Activated CD8-positive, alpha-beta memory T cell treated with anti-CD3 and anti-CD28 coated beads, Interleukin-2, amount 10 ng/mL, durations not matched to agents 7 days and 5 days (primary cell): ENCODE measurements at places on chromosomes 13 and 19. TPM values are rescaled to one million over a fixed set of nuclear protein-coding genes. Genes with fewer than 3 reads are reported as not detected.
A peak's percentile ranks its signal among the peaks of the same experiment; 100 is the strongest.

DNA sequence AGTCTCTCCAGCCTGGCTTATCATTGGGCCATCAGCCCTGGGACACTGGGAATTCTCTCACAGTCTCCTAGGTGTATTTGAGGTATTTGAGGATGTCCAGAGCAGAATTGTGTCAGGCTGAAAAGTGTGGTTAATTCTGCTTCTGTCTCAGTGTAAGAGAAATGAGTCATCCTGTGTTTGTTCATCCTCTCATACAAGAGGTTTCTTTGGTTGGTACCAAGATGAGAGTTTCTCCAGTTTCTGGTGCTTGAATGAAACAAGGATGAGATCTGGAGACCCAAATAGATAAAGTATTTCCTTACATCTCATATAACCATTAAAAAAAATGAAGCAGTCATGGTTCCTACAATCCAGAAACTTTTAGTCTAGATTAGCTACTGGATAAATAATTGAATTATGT is 7.7 kb downstream of the ZNF253 start:
- no peak overlapping the region for H3K27ac ChIP-seq
- H3K4me1 ChIP-seq, result peaks cover 27% of the 10 kb centered on the region
- DNase-seq, result no peak
- peaks cover 80% of the 10 kb centered on the region for H3K36me3 ChIP-seq
- H3K4me3 ChIP-seq, result no peak overlapping the region

DNA sequence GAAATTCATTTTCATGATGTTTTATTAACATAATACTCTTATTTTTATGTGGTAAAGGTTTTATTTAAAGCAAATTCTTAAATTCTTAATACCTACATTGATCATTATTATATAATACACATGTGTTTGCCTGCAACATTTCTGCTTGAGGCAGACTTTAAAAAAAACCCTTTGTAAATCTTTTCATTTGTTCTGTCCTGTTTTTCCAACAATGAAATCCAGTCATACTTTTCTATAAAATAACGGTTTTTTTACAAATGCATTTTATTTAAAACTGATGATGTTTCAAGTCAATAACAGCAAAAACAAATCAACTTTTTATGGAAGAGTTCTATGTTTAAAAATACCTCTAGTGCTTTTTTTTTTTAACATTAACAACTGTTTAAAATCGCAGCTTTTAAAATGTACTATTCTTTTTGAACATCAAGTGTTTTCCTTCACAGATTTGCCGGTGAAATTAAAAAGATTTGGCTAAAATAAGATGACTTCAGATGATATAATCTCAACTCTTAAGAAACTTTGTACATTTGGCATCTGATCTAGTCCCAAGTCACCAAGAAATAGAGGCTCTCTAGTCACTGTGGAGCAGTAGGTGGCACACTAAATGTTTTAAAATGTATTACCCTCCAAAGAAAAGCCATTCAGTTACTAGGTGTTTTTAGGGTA is 5.1 kb downstream of the POU4F1 start:
- H3K36me3 ChIP-seq, result peaks cover 7% of the 10 kb centered on the region
- H3K4me3 ChIP-seq, result no peak overlapping the region
- DNase-seq, result no peak
- no peak overlapping the region for H3K27ac ChIP-seq
- peaks cover 87% of the 10 kb centered on the region for H3K27me3 ChIP-seq

- H3K4me3 ChIP-seq, result no peak overlapping the region
- no peaks in the 10 kb centered on the region for H3K36me3 ChIP-seq
- H3K27ac ChIP-seq, result no peak overlapping the region
- DNase-seq, result no peak
- H3K4me1 ChIP-seq, result no peaks in the 10 kb centered on the region
Observed at GRCh38 chr19:43320546-43320945, 32.9 kb upstream of the CD177 start.

The S1PR5 gene
- 0.14 TPM for total RNA-seq

DNA sequence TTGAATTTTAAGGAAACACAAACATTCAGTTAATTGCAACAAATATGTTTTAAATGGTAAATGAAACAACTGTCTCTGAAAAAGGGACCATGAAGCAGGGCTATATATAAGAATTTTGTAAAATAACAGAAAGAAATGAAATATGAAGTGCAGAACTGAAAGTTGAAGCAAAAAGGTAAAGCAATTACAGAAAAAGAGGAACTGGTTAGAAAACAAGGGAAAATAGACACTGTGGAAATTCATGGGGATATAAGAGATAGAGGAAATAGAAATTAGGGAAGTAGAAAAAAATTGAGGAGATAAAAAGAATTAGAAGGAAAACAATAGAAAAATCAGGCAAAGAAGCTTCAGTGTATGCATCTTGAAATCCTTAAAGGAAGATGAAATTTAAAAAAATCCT is 40.0 kb upstream of the TDRD3 start:
- H3K27me3 ChIP-seq, result peaks cover 24% of the 10 kb centered on the region
- no peak for DNase-seq
- H3K27ac ChIP-seq, result no peak overlapping the region
- no peak overlapping the region for H3K4me3 ChIP-seq
- H3K36me3 ChIP-seq, result no peaks in the 10 kb centered on the region
- H3K4me1 ChIP-seq, result no peaks in the 10 kb centered on the region

DNA sequence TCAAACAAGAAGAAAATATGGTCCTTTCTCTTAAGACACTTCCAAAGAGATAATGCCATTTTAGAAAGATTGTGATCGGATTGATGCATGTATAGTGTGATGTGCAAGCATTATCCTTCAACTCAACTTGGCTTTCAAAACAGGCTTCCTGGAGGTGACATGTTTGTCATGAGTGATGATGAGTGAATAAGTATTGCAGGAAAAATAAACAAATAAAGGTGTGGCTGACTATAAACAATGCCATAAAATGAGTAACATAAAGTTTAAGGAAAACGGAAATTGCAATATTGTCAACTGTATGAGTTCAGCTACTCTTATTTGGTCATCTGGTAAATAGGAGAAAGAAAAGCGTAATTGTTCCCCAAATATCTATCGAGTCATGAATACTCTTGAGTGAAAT is 1283.7 kb downstream of the PCDH9 start:
- H3K27ac ChIP-seq, result no peak overlapping the region
- no peaks in the 10 kb centered on the region for H3K4me1 ChIP-seq
- no peaks in the 10 kb centered on the region for H3K36me3 ChIP-seq
- no peaks in the 10 kb centered on the region for H3K27me3 ChIP-seq

GRCh38 chr13:40508767-40509342 is 157.6 kb downstream of the FOXO1 start:
- H3K27ac ChIP-seq, result no peak overlapping the region
- H3K4me3 ChIP-seq, result no peak overlapping the region

GRCh38 chr13:100887729-100888151 is 213.1 kb upstream of the TMTC4 start:
- H3K4me1 ChIP-seq, result no peaks in the 10 kb centered on the region
- H3K27ac ChIP-seq, result no peak overlapping the region
- H3K4me3 ChIP-seq, result no peak overlapping the region

DNA sequence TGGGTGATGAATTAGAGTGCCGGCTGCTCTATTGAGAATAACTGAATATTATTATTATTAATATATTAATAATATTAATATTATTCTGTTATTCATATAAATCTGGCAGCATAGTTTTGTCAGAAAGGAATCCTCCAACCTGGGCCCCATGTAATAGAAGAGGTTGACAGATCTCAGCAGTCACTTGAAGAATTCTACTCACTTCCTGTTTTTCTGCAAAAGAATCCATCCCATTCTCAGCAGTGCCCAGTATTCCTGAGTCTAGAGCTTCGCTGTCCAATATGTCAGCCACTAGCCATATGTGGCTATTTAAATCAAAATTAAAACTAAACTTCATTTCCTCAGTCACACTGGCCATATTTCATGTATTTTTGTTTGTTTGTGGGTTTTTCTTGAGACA is 72.4 kb upstream of the USPL1 start:
- no peaks in the 10 kb centered on the region for H3K27me3 ChIP-seq
- DNase-seq, result no peak
- H3K4me1 ChIP-seq, result peaks cover 1% of the 10 kb centered on the region
- no peak overlapping the region for H3K4me3 ChIP-seq

The CEACAM3 gene
- total RNA-seq, result not detected

The CEACAM21 gene
- total RNA-seq, result 54.6 TPM

The MAG gene
- total RNA-seq, result not detected

DNA sequence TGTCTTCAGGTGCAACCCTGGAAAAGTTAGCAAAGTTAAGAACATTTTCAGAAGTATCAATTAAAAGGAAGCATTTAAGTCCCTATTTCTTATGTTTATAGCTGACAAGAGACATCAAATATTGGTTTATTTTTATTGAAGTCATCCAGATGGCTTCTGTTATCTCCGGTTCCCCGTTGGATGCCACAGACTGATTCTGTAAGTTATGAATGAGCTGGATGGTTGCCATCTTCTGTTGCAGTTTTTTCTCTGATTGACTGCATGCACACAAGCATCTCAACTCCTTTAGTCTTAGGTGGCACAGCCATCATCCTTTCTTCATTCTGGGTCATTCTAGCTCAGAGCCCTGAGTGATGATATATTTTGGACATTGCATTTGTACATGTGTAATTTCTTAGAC is 10.6 kb upstream of the OXGR1 start:
- no peak for DNase-seq
- peaks cover 16% of the 10 kb centered on the region for H3K27me3 ChIP-seq
- no peaks in the 10 kb centered on the region for H3K4me1 ChIP-seq
- no peaks in the 10 kb centered on the region for H3K36me3 ChIP-seq

DNA sequence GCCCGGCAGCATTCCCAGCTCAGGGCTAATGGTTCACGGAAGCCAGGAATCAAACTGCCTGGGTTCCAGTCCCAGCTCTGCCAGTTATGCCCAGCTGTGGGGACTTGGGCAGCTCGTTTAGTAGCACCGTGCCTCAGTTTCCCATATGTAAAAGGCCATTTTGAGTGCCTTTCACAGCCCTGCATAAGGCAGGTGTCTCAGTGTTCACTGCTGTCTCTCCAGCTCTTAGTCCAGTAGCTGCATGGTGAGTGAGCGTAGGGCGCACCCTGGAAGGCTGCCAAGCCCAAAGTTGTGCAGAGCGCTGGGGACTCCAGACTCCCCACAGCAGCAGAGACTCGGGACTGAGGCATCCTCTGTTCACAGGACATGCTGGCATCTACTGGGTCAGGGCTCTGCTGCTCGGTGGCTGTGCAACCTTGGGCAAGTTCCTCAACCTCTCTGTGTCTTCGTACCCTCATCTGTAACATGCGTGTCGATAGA is 5.5 kb downstream of the RPL28 start:
- peak overlapping the region; percentile 11 for H3K27ac ChIP-seq
- DNase-seq, result no peak
- peaks cover 34% of the 10 kb centered on the region for H3K4me1 ChIP-seq
- peaks cover 37% of the 10 kb centered on the region for H3K36me3 ChIP-seq

- H3K27me3 ChIP-seq, result peaks cover 30% of the 10 kb centered on the region
- no peaks in the 10 kb centered on the region for H3K36me3 ChIP-seq
- H3K4me1 ChIP-seq, result no peaks in the 10 kb centered on the region
- H3K27ac ChIP-seq, result no peak overlapping the region
- no peak for DNase-seq
Observed at GRCh38 chr13:43629691-43630480, 156.9 kb downstream of the ENOX1 start.

DNA sequence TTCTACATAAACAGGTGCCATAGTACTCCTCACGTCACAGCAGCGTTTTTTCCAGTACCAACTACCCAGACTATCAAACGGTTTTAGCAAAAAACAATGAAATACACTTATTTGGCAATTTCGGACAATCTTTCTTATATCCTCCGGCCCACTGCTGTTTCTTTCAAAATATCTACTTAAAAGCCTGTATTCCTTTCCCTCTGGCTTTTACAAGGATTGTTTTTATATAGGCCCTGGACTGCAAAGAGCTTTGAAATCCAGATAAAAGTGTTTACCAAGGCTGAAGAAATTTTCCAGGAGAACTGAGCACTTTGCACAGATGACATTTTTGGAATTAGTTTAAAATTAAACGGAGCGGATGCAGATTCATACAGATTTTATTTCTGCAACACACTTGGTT is 255.9 kb upstream of the STARD13 start:
- H3K27ac ChIP-seq, result peak overlapping the region; percentile 97
- H3K36me3 ChIP-seq, result peaks cover 5% of the 10 kb centered on the region
- H3K4me3 ChIP-seq, result peak overlapping the region; percentile 80
- H3K27me3 ChIP-seq, result no peaks in the 10 kb centered on the region
- no peak for DNase-seq

DNA sequence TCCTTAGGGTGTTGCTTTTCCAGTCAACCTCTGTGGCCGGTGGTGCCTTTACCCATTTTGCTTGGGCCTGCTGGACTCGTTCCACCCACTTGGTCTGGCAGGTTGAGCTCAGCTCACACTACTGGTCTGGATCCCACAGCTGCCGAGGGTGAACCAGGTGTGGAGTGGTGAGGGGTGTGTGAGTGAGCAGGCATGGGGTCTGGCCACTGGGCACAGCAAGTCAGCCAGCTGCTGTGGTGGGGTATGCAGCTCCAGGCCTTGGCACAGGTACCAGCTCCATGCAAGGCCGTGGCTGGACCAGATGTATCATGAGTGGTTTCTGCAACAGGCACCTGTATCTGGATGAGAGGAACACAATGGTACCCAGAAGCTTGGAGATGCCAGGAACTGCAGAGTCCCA is 277.6 kb upstream of the KLHL1 start:
- H3K36me3 ChIP-seq, result no peaks in the 10 kb centered on the region
- H3K27me3 ChIP-seq, result no peaks in the 10 kb centered on the region
- DNase-seq, result no peak

- H3K27me3 ChIP-seq, result no peaks in the 10 kb centered on the region
- no peak overlapping the region for H3K27ac ChIP-seq
- H3K36me3 ChIP-seq, result no peaks in the 10 kb centered on the region
- DNase-seq, result no peak
Observed at GRCh38 chr19:34241513-34242337, 12.6 kb upstream of the GARRE1 start.

- H3K27me3 ChIP-seq, result no peaks in the 10 kb centered on the region
- H3K27ac ChIP-seq, result no peak overlapping the region
- no peaks in the 10 kb centered on the region for H3K36me3 ChIP-seq
- peaks cover 23% of the 10 kb centered on the region for H3K4me1 ChIP-seq
- DNase-seq, result no peak
Observed at GRCh38 chr13:41970022-41970421, 9.1 kb upstream of the VWA8 start.

The EDDM13 gene
- 0.67 TPM for total RNA-seq

The IZUMO4 gene
- total RNA-seq, result 7.2 TPM
